ENCODE measurements at places on chromosomes 4 and X.

- DNase-seq: no peak
These were observed 52.2 kb downstream of the ABCG2 start for GRCh38 chr4:88106205-88106604.

GRCh38 chrX:130975947-130976346 is 72.9 kb upstream of the ENOX2 start:
- DNase-seq: no peak

DNA sequence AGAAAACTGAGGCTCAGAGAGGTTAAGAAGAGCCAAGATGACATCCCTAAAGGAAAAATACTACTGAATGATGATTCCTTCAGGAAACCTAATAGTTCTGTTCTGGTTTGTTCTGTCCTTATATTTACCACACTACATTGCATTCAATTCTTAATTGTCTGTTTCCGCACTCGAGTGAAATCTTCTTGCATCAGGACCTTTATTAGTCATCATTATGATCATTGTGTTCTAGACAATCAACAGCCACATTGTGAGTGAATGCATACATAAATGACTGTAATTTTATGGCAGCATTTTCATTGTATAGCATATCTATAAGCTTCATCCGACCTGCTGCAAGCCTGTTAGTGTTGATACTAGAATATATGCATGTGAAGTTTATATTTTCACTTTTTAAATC is 156.7 kb upstream of the FAM241A start:
- no peak for DNase-seq

DNA sequence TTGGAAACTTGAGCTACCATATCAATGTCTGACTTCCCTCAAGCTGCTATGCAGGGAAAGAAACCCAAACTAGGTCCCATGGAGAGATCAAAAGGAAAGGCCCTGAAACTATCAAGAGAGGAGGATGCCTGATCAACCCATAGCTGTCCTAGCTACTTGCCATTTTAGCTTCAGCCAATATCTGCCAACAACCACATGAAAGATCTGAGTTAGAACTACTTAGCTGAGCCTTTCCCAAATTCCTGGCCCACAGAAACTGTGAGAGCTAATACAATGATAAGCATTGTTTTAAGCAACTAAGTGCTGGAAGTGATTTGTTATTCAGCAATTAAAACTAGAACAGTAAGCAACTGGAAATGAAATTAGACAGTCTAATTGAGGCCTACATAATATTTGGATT is 6.3 kb upstream of the ARHGEF38 start:
- no peak for DNase-seq

- DNase-seq: no peak
These were observed 106.4 kb upstream of the FTHL17 start for GRCh38 chrX:31178064-31178768.
